ENCODE measurements at places on chromosomes 5 and 9. TPM values are rescaled to one million over a fixed set of nuclear protein-coding genes. Genes with fewer than 3 reads are reported as not detected.

Gene FAM153A
- total RNA-seq = not detected

Gene CARTPT
- total RNA-seq = not detected

Gene ORM2
- not detected for total RNA-seq

Gene MGAT4B
- total RNA-seq = 243 TPM

Gene ITK
- not detected for total RNA-seq

Gene IL31RA
- total RNA-seq = 0.90 TPM

Gene TMEM141
- 43.2 TPM for total RNA-seq

Gene SLCO4C1
- not detected for total RNA-seq
